ENCODE measurements at places on chromosomes 1 and 21.
A peak's percentile ranks its signal among the peaks of the same experiment; 100 is the strongest.

GRCh38 chr1:24074817-24075589 lies 36.9 kb downstream of the MYOM3 start:
- DNase-seq: no peak

DNA sequence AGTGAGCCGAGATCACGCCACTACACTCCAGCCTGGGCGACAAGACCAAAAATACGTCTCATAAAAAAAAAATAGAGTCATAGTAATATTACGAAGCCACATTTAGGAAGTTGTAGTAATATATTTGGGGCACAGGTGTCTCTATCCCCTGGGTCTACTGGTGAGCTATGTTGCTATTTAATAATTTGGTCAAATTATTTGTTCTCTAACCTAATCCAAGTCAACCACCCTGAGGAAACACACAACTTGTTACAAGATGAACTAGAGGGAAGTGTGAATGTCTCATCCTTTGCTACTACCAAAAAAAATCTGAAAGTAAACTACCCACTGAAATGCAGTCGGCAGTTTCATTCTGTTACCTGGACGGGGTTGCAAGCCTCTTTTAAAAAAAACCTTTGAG lies 35.3 kb downstream of the RGS8 start:
- no peak for DNase-seq

DNA sequence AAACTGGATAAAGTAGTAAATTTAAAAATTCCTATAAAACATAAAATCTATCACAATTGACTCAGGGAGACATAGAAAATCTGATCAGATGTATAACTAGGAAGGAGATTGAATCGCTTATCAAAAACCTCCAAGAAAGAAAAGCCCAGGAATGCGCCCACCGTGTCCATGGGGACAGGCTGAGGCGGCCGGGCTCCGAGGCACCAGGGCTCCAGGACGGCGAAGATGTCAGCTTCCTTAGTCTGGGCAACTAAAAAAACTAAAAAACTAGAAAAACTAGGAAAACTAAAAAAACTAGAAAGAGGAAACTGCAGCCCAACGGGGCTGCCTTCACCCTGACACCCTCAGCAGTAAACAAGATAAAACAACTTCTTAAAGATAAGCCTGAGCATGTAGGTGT lies 229.0 kb upstream of the RAB4A start:
- no peak for DNase-seq

- no peak for DNase-seq
These were observed 5.7 kb upstream of the TENT5B start for GRCh38 chr1:27018316-27018715.

- DNase-seq: no peak
These were observed 9.3 kb downstream of the RASSF5 start for GRCh38 chr1:206516728-206516990.

DNA sequence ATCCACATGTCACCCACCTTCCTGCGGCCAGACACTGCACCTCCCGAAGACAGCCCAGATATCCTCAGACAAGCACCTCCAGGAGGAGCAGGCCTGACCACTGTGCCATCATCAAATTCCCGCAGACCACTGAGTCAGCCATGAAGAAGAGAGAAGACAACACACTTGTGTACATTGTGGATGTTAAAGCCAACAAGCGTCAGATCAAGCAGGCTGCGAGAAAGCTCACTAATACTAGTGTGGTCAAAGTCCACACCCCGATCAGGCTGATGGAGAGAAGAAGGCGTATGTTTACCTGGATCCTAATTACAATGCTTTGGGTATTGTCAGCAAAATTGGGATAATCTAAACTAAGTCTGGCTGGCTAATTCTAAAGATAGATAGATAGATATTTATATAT lies 41.4 kb upstream of the BECN2 start:
- no peak for DNase-seq

DNA sequence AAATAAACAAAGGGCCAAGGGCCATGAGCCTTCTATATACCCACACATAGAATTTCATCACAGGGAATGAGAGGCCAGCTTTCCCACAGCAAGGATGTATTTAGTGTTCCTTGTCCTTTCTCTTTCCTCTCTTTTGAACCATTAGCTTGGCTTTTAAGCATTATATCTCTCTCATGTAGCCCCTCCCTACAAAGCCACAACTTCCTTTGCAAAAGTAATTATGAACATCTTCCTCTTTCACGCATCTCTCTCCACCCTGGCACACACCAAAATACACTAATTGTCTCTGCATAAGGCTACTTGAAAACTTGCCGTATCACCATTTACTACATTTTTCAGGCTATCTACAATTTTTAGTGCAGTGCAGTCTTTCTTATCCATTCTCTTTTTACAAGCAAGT lies 1.9 kb upstream of the AK5 start:
- no peak for DNase-seq

GRCh38 chr1:201570886-201571624 lies 32.1 kb downstream of the NAV1 start:
- no peak for DNase-seq

DNA sequence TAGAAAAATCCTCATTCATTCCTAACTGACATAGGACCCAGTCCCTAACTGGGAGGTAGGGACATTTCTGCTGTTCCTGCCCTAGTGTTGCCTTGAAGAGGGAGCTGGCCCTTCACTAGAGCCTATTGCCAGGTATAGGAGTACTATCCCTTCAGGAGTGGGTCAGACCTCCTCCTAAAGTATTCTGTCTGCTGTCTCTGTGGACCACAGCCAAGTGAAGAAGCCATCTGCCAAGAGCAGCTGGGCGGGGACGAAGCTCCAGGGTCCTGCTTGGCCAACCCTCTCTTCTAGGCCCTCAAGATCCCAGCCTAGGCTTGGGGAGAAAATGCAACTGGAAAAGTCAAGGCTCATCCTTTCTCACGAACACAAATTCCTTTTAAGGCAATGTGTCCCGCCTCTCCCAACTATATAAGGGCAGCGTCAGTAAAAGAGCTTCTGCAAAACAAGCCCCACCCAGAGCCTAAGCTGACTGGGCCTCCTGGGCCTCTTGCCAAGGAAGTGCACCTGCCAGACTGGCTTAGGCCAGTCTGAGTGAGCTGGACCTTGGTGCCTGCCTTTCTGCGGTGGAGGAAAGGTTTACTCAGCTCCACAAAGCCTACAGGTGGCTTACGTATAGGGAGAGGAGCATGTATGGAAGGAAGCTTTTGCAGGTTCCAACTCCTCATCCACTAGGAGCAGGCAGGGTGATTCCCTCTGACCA lies 638 bp upstream of the TUFT1 start:
- DNase-seq: no peak

- no peak for DNase-seq
These were observed 33.0 kb upstream of the ADARB1 start for GRCh38 chr21:45041351-45041805.

DNA sequence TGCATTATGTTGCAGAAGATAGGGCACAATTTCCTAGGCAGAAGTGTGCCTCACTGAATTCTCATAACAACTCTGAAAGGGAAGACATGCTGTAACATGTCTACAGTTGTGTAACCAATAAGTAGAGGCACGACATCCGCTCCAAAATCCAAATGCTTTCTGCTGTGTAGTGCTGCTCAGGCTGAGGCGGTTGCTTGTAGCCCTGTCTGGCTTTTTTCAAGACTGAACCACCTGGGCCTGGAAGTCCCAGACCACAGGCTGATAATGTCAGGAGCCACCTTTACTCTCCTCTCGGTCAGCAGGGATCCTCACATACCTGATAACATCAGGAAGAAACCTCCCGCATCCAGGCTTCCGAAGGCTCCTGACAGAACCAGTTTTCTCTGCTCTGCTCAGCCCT lies 10.9 kb downstream of the AKNAD1 start:
- no peak for DNase-seq

DNA sequence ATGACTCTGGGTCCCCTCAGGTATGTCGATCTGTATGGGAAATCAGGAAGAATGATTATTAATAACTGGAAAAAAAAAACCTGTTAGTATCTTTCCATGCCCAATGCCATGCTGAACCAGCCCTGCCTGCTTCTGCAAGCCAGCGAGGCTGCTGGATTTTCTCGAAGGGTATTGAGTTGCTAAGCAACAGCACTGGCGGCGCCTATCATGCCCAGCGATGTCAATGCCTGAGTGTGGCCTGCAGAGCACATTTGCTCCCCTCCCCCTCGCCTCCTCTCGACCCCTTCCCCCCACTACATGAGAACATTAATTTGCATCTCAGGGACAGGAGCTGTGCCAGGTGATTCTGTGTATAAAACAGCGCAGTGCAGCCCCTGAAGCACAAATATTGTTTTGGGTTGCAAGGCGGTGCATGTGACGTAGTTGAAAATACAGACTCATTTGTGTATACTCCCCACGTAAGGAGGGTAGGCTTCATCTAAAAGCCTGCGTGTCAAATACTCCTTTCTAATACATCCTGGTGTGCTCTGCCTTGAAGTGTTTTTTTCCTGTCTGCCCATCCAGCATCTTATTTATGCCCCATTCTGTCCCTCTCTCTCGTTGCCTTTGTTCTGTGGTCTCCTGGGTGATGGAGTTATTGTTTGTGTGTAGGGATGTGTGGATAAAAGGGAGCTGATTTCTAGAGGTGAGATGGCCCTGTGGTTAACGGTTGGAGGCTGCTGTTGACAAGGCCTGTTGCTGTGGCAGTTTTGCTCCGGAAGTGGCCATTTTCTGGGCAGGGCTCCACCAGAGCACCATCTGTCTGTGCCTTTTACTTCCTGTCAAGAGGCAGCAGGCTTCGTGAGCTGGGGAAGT lies 32.7 kb upstream of the ATP5PO start:
- DNase-seq: peak; percentile 37

DNA sequence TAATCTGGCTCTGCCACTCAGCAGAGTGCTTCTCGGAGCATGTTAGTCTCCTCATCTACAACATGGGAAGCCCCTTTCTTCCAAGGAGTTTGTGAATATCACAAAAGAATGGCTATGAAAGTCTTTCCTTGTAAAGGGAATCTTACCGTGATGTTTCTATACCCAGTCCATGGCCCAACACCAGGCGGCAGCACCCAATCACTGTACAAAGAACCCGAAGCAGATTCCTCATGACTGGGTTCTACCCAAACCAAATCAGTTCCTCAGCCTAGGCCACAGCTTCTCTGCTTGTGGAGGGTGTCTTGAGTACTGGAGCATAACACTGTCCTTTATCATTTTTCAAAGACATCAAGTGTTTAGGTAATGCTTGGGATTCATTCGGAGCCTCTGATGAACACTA lies 16.6 kb upstream of the SLFNL1 start:
- no peak for DNase-seq

DNA sequence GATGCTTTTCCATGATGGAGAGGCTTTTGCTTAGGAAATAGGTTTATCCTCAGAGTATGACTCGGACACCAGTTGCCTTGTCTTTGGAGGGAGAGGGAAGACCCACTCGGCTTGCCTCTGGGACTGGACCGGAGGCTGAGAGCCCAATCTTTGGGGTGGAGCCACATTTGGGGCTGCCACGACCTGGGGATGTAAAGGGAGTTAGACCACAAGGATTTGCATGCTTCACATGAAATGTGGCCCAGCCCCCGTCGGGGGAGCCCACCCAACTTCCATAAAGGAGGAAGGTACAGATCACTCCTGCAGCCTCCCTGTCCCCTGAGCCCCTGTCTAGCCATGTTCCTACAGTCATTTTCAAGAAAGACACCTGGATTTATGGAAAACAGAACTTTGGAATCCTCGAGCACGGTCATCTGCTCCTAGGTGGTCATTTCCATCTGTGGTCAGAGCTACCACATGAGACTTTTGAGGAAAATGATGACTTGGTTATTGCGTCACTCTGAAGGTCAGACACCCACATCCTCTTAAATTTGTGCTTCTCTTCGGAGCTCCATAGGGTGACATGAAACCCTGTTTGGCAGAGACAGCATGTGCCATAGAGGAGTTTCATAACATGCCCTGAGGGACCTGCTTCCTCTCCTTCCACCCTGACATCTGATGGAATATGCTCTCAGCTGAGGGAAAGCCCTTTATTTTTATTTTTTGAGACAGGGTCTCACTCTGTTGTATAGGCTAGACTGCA lies 99.4 kb upstream of the SLC45A1 start:
- DNase-seq: no peak

DNA sequence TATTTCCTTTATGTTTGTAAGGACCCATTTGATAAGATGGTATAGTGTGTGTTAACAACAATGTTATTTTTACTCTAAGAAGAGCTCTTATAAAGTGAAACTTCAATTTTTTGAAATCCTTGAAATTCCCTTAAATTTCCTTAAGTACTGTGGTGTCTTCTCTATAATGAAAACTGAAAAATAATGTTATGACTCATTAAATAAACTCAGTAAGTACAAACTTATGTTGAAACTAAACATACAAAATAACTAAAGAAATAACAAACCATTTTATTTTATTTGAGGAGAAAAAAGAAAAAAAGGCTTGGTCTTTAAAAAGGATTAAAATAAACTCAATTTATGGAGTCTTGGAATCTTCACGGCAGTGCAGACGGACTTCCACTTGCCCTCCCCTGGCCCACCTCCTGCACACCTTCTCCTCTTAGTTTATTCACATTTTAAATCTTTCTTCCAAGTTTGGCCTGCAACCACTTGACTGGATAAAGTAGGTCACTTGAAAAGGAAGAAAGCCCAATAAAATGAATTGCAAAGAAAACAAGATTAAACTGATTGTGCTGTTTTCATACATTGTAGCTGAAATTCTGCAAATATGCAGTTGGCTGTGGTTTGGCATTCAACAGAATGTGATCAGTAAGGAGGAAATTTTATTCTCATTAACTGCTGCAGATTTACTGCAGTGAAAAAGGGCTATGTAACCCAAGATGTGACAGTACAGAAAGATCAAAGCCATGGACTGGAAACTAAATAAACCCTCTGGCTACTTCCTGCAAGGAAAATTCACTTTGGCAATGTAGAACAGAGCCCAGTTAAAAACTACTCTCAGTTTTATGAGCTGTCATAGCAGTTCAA lies 48.5 kb upstream of the SCYL3 start:
- no peak for DNase-seq

- DNase-seq: no peak
These were observed 54.6 kb upstream of the RWDD3 start for GRCh38 chr1:95179205-95179986.

- no peak for DNase-seq
These were observed at the start of gene MINDY1 for GRCh38 chr1:151006327-151007052. TSS of gene MINDY1 (minus strand) at chr1:151006902. CDS start at chr1:151002617, 4,285 bp downstream.

GRCh38 chr1:168235937-168236336 lies 10.1 kb downstream of the SFT2D2 start:
- DNase-seq: no peak

- no peak for DNase-seq
These were observed 204.9 kb upstream of the DUSP10 start for GRCh38 chr1:221946768-221947167.

DNA sequence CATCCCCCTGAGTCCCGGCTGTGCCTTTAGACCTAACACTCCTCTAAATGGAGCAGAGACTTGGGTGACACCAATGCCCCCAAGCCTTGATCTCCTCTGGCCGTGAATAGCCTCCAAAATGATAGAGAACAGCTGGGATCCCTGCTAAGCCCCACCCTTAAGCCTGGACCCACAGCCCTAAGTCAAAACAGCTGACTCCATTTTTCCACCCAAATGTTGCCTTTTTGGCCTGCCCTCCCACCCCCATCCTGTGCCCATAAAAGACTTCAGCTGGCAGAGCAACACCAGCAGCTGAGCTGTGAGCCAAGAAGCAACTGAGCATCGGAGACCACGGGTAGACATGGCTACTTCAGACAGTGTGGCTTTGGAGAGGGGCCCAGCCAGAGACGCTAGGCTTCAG lies 420.8 kb downstream of the NPHP4 start:
- DNase-seq: no peak

Data from stimulated activated CD4-positive, alpha-beta T cell treated with anti-CD3 and anti-CD28 coated beads, Interleukin-1b, Interleukin-23, amount 100 ng/mL, for 4 hours (primary cell).